ENCODE measurements at places on chromosomes 12 and 14.

GRCh38 chr14:23483236-23483854, 13.8 kb downstream of the NGDN start:
- no peak for DNase-seq

- DNase-seq = no peak
Observed at GRCh38 chr14:78308079-78308478, 137.9 kb downstream of the NRXN3 start.

DNA sequence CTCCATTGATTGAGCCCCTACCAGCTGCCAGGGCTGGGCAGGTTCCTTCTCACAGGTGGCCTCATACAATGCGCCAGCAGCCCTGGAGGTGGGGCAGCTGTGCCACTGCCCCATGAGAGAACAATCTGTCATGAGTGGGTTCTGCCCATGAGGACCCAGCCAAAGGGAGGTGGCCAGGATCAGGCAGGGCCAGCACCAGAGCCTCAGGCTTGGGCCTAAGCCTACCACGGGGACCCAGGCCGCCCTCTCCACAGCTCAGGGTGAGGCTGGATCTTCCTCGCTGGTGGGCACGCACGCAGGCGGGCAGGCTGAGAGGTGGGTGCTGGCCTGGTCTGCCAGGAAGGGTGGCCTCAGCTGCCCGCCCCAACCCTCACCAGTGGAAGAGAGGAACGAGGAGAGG, 110.7 kb downstream of the KIF26A start:
- no peak for DNase-seq

DNA sequence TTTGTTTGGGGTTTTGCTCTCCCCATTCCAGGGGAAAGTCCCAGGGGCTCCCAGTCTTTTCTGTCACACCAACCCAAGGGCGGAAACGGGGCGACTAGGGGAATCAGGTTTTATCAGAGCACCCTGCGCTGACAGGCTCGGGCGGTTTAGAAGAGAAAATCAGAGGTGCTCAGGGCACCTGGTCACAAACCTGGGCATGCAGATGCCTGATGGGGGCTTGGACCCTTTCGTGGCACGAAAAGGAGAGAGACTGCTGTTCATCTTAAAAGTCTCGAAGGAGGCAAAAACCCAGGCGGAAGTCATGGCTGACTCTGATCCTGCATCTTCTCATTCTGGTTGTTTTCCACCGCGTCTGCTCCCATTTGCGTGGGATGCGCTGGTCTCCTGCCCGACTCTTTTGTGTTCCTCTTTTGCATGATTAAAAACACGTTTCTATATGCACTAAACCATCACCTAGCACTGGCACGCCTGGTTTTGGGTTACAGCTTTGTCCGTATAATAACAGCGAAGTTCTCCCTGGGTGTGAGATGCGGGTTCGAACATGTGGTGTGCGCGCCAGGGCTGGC, 13.2 kb downstream of the OTX2 start:
- no peak for DNase-seq

- DNase-seq = no peak
Observed at GRCh38 chr14:52299692-52300278, 14.3 kb upstream of the PTGER2 start.

DNA sequence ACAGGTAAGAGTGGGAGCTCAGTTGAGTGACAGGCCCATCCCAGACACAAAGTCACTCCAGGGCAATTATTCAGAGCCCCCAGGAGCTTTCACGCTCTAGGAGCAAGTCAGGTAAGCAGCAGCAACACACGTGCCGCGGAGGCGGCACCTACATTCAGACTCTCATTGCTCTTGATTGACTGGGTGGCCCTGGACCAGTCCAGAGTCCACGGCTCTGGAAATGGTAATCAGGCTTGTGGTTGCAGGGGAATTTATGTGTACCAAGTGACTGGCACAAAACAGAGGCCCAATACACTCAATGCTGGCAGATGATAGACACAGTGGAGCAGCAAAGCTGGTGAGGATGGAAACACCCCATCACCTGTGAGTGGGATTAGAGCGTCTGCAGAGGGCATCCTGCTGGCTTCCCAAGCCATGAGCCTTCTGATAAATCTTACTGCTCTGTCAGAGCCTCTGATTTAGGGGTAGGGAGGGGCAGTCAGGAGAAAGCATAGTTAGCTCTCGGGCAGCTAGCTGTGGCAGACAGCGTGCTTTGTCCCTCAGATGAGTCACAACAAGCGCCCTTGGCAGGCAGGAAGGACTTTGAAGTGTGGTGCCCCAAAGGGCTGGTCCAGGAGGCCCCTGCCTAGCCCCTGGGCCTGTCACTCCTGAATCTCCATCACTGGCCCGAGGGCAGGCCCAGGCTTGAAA, 344.7 kb downstream of the CACNA1C start:
- no peak for DNase-seq

GRCh38 chr14:73369428-73369827, 88.9 kb downstream of the NUMB start:
- DNase-seq = no peak

GRCh38 chr14:87349921-87350320, 643.1 kb downstream of the GALC start:
- no peak for DNase-seq

GRCh38 chr12:66925083-66925482, 246.2 kb upstream of the GRIP1 start:
- DNase-seq = no peak

GRCh38 chr12:126040307-126040706, 975.1 kb downstream of the AACS start:
- no peak for DNase-seq

DNA sequence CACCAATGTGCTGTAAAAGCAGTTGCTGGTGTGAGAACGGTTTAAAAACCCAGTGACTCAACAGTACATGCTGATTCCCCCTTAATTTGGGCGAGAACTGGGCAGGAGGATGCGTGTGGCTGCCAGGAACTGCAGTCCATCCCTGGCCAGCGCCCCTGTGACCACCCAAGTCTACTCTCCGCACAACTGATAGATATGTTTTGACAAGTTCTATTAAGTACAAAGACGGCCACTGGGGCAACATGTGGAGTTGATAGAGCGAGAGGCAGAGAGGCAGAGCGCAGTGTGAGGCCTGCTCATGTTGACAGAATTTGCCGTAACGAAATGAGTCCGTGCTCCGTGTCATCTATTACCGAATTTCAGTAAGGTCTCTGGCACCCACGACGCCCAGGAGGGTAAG, 855.0 kb downstream of the BCL11B start:
- DNase-seq = no peak

DNA sequence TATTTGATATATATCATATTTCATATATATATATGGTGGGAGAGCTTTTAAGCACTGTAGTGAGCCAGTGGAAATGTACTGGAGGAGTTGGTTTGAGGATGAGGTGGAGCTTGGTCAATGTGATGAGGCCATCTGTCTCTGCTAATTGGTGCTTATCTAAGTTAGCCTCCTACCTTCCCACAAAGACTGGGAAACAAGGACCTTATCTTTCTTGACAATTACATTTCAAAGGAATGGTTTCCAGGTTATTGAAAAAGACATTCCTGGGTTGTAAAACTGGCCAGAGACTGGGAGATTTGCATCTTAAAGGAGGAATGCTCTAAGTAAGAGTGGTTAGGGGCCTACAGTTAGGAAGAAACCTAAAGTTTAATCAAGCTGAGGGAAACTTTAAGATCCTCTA, 212.8 kb upstream of the SYT1 start:
- no peak for DNase-seq

DNA sequence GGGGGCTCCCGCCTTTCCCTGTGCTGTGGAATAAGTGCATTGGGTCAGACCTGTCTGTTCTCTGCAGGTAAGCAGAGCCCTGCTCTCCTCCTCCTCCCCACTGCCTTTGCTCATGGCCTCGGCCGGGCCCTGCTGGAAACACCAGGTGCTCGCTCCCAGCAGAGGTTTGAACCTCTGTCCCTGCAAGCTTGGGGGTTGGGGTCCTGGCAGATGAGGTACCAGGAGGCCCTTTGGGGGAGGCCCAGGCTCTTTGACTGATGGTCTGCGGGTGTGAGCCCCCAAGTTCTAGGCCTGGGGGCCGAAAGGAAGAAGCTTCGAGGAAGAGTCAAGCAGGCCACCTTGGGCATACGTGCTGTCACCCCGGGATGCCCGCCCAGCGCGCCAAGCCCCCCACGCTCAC, 22.1 kb upstream of the CEP170B start:
- DNase-seq = no peak

- no peak for DNase-seq
Observed at GRCh38 chr12:130932061-130932930, 21.4 kb upstream of the ADGRD1 start.

GRCh38 chr12:103028881-103029639, 71.6 kb downstream of the ASCL1 start:
- DNase-seq = no peak

DNA sequence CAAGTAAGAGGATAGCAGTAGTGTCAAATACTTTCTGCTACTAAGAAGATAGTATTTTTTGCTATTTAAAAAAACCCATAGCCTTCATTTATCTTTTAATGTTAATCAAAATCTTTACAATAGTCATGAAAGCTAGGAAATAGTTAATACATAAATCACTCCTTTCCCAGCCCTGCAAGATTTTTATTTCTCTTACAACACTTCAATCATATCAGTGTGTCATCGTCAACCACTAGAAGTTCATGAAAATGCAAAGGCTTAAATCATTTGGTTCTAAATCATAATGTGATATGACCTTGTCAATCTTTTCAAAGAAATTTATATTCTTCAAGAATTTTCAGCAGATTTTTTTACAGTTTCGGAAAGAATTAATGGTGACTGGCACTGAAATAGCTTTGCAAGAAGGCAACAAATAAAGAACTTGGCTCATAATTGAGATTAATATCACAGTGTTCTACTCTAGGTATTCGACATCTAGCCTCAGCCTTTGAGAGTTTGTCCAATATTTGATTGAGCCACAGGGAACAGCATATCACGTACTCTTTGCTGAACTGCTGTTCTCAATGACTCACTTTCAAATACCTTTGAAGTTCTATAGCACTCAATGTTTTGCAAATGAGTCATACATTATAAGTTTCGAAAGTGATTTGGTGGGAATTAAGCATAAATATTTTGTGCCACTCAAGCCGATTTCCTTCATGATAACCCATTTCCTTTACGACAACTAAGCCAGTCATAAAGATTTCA, 384.0 kb upstream of the FOXG1 start:
- DNase-seq = no peak
